ENCODE measurements at places on chromosomes 12 and 14.

- DNase-seq: no peak
Measured at GRCh38 chr14:68363466-68363842, 429.4 kb downstream of the ZFP36L1 start.

- no peak for DNase-seq
Measured at GRCh38 chr12:21751517-21751916, 23.0 kb downstream of the KCNJ8 start.

DNA sequence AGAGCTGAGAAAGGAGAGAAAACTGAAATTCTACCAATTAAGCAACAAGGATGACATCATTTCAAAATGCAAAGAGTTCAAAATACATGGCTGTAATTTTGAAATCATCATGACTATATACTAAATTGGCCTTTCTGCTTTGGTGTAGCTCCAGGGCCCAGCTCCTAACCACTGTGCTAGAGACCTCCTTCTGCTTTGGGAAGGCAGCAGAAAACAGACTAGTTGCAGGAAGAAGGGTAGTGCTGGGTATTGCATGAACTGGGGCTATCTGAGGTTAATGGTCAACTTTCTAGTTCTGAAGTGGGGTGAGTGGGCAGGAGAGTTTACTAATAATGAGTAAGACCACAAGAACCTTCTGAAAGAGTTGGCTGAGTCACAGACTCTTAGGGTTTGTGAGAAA lies 66.2 kb downstream of the PTGER2 start:
- DNase-seq: no peak

GRCh38 chr12:90166671-90167070 lies 458.0 kb upstream of the ATP2B1 start:
- DNase-seq: no peak

DNA sequence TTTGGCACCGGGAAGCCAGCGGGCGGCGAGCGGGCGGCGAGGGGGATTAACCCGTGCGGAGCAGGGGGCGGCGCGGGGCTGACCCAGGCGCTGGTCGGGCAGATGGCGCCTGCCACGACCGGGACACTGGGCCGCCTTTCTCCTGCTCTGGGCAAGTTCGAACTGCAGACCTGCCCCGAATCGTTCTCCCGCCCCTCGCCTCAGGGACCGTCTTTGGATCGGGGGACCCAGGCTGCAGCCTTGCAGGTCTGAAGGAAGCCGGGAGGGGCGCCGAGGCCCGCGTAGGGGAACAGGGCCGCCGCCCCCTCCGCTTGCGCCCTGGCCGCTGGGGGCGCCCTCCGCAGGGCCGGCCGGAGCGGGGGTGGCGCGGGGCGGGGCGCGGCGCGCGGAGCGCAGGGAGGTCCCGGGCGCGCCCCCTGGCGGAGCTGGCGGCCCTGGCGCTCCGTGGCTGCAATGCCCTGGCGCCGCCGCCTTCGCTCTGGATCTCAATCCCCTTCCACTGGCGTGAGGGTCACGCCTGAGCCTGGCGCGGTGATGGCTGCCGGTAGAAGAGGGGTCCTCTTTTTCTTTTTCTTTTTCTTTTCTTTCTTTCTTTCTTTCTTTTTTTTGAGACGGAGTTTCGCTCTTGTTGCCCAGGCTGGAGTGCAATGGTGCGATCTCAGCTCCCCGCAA lies 449 bp upstream of the LTBP2 start:
- no peak for DNase-seq

GRCh38 chr12:7114851-7115250 lies 5.8 kb upstream of the C1RL start:
- DNase-seq: no peak

DNA sequence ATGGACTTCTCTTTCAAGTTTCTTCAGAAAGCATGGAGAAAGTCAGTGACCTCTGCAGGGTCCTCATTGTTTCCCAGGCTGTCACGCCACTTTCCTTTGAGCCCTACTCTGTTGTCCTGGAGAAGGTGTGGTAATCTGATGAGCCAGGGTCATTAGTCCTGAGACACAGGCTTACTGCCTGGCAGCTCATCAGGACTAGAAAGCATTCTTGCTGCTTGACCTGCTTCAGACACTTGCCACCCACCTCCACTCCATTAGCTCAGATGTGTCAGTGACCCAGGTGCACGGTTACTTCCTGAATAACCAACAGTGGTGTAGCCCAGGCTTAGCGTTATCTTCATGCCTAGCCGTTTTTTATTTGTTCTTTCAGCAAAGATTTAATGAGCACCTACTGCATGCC lies 93.9 kb downstream of the FGD4 start:
- DNase-seq: no peak

- no peak for DNase-seq
Measured at GRCh38 chr12:69987579-69988091, 162.6 kb downstream of the MYRFL start.

DNA sequence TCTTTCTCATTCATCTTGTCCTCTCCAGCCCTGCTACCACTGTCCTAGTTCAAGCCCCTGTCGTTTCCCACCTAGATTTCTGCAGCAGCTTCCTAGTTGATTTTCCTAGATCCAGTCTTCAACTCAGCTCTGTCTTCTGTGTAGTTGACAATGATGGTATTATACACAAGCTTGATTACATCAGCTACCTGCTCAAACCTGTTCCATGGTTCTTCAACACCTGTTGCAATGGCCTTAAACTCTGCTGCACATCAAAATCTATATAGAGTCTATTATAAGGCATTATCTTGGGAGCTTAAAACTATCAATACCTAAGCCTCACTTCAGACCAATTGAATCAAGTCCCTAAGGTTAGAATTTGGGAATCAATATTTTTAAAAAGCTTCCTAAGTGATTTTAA lies 71.7 kb upstream of the PELI2 start:
- no peak for DNase-seq

- DNase-seq: no peak
Measured at GRCh38 chr14:58797010-58797429, 159.3 kb downstream of the DACT1 start.

DNA sequence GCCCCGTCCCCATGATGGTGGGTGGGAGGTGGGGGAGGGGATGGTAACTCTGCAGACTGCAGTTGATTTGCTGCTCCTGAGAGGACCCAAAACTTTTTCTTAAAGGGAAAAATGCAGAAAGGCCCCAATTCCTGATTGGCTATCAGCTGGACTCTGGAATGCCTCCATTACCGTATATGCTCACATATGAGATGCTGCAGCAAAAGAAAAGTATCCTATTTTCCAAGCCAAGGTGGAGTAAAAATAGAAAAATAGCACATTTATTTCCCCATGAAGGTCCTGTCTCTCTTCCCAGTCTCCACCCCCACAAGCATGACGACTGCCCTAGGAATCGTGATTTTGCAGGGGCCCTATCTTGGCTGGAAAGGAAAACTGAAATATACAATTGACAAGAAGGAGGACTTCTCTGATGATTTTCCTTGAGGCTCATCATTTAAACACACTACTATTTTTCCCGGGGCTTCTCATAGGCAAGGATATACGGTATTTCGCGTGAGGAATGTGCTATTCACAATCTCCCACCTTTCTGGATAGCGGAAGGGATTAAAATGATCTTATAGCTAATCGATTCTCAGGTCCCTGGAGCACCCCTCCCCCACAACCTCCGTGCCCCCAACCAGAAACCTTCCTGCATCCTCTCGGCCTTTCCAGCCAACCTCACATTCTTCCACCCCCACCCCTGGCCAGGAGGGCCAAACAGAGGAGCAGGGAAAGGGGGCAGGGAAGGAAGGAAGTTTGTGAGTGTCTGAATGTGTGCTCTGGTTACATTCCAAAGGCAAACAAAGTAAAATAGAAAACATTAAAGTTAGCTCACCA lies 138.9 kb upstream of the CCND2 start:
- no peak for DNase-seq

- DNase-seq: no peak
Measured at GRCh38 chr12:119440803-119441360, 106.4 kb downstream of the CCDC60 start.

DNA sequence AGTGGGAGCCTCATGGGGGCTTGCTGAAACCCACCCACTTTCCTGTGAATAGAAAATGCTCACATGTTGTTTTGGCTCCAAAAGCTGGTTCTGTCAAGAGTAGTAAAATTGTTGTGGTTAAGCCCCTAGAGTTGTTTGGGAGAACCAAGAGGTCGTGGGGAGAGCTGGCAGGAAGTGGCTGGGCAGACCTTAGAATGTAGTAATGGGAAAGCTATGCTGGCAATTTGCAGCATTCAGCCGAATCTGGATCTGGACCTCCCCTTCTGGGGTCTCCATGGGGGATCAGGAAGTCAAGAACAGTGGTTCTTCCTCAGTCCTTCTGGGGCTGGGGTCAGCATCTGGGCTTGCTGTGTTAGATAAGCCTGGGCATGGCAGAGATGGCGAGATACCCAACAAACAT lies 150.6 kb upstream of the TBX3 start:
- no peak for DNase-seq

DNA sequence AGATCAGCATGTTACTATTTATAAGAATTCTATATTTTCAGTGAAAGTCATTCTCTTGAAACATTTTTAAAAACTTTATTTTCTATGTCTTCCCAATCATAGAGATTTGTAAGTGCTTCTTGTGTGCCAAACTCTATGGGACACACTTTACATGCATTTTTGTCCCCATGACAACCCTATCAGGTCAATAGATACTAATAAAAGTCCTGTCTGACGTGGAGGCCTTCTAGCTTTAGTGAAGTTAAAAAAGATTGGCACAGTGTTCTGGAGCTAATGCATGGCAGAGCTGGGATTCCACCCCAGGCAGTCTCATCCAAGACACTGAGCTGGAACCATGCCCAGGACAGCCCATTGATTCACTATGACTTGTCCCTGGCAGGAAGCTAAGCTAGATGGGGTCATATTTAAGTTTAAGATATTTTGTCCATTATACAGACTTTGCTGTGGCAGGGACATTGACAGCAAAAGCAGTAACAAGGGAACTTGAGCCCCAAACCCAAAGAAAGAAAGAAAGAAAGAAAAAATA lies 28.1 kb downstream of the TTC6 start:
- no peak for DNase-seq

GRCh38 chr14:40413136-40413535 lies 980.9 kb upstream of the FBXO33 start:
- no peak for DNase-seq

DNA sequence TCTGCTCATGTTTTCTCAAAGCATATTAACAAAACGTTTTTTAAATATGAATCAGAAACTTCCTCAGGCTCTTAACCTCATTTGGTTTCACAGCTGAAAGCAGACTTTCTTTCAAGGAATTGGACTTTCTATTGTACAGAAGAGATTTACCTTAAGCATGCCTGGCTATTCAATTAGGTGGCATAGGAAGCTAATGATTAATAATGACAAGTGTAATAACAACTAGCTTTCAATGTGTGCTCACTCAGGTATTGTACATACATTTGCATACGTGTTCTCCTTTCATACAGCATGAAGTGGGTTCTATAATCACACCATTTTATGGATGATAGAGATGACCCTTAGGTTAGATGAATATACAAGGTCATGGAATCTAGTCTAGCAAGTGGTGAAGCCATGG lies 115.7 kb downstream of the ANO6 start:
- no peak for DNase-seq

- no peak for DNase-seq
Measured at GRCh38 chr12:87820524-87821202, 208.5 kb downstream of the C12orf50 start.

- no peak for DNase-seq
Measured at GRCh38 chr12:120239776-120240494, 25.6 kb downstream of the PXN start.

DNA sequence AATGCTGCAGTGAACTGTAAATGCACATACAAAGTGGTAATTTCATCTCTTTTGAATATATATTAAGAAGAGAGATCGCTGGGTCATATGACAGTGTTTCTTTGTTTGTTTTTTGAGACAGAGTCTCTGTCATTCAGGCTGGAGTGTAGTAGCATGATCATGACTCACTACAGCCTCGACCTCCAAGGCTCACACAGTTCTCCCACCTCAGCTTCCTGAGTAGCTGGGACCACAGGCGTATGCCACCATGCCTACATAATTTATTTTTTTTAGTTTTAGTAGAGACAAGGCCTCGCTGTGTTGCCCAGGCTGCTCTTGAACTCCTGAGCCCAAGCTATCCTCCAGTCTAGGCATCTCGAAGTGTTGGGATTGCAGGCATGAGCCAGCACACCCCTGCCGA lies 62.4 kb upstream of the ACSS3 start:
- no peak for DNase-seq

- DNase-seq: no peak
Measured at GRCh38 chr12:52261208-52261484, 13.3 kb upstream of the KRT86 start.

- DNase-seq: no peak
Measured at GRCh38 chr12:102543494-102544485, 63.4 kb upstream of the IGF1 start.

- no peak for DNase-seq
Measured at GRCh38 chr12:85157035-85157603, 121.0 kb downstream of the LRRIQ1 start.

DNA sequence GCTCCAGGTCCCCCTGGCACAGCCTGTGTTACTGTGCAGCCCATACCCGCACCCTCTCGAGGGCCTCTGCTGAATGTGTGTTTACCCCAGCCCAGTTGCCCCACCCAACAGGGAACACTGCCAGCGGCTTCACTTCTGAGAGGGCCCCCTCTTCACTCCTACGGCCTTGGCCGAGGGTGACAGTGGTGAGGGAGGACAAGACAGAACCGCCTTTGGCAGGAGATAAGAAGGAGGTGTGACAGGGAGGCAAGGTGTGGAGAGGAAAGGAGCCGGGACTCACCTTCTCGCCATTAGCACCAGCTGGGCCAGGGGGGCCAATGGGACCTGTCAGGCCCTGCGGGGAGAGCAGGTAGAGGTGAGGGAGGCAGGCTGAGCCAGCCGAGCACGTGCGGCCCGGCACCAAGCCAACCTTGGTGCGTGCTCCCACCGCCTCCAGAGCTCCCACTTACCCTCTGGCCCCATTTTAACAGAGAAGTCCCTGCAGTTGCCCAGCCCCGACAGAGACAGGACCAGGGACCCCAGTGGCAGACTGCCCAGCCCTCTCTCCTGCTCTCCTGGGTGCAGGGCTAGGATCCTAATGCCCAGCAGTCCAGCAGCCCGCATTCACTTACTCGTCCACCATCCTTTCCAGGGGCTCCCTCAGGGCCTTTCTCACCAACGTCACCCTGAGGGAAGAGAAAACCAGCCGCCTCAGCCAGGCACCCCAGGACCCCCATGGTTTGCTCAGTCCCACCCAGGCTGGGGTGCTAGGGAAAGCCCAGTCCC lies 18.3 kb downstream of the TMEM106C start:
- no peak for DNase-seq

- no peak for DNase-seq
Measured at GRCh38 chr14:33363682-33364081, 425.0 kb downstream of the NPAS3 start.

DNA sequence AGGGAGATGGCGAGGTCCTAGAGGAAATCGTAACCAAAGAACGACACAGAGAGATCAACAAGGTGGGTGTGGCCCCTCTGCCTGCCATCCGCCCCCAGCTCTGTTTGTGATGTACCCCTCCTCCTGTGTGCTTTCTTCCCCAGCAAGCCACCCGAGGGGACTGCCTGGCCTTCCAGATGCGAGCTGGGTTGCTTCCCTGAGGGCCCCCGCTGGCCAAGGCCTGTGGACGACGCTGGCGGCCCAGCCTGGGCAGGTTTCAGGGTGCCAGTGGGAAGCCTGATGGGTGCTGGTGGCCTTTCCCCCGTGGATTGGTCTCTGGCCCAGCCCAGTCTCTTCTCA lies 2.0 kb downstream of the ARL6IP4 start:
- DNase-seq: no peak
